ENCODE measurements at places on chromosomes 6 and 20. TPM values are rescaled to one million over a fixed set of nuclear protein-coding genes. Genes with fewer than 3 reads are reported as not detected.

DNA sequence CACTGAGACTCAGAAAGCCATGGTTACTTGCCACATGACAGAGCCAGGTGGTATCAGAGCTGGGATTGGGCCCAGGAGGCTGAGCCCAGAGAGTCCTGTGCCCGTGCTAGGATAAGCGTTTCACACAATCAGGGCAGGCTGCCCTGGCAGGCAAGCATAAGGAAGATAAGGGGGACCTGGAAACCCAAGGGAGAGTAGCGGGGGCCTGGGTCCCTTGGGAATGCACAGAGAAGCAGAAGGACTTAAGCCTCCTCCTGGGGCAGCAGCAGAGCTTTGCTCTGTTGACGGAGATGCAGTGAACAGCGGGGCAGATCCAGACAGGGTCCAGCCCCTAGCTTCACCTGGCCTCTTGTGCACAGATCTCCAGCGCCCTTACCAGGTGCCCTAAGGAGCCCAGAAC, 8.7 kb downstream of the TRIB3 start:
- DNase-seq, result no peak

- no peak for DNase-seq
Measured at GRCh38 chr6:164015088-164015484, 600.6 kb downstream of the QKI start.

- no peak for DNase-seq
Measured at GRCh38 chr20:50683570-50683969, 7.8 kb downstream of the RIPOR3 start.

DNA sequence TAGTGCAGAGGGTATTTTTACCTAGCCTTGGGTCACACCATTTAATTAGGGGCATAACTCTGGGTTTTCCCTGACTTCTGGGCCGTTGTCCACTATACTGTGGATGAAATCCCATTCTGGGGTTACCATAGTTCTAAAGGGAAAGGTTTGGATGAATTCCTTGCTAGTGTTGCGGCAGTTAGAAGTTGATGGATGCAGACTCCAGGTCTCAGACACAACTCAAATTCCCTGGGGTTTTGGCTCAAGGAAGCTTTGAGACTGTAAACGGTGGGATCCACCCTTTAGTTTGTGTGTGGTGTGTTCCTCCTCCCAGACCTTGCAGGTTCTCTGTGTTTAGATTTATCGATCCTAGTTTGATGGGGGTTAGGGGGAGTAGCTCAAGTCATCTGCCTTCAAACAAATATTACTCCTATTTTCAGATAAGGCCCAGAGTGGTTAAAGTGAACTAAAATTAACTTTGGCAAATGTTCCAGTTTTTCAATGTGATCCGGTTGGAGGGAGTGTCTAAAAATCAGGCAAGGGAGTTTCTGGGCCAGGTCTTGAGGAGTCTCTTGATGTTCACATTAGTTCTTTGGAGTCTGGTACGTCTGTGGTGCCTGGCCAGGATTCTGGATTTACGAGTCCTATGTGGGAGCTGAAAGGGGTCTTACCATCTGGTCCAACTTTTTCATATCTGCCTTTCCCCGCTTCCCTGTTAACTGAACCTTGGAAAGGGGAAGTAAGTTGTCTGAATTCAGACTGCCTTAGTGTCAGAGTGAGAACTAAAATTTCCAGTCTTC, 1.5 kb downstream of the RALY start:
- no peak for DNase-seq

DAAM2 gene
- 0.13 TPM for total RNA-seq

Measured in dermis microvascular lymphatic vessel endothelial cell (primary cell).